GDM1 (cell line): ENCODE measurements at places on chromosomes 7 and 10.

DNA sequence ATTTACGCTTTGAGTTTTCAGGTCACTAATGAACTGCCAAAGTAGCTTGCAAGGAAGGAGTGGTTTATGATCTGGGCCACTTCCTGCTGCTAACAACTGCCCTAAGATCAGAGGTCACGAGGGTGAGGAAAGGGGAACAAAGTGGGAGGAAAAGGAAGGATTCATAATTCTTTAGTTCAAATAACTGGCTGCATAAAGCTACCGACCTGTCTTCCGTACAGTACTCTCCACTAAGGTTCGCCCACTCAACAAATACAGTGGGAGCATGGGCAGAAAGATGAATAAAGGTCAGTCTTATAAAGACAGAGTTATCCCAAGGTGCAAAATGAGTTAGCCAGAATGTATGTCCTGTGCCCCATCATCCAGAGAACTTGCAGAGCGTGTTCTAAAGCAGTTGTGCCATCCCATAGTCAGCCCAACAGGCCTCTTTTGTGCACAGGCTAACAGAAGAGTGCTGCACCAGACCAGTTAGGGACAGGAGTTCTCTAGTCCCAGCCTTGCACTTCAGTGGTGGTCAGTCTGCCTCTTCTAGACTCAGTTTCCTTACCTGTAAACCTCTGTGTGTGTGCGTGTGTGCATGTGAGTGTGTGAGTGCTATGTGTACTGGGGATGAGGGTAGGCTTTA lies 65.9 kb downstream of the CREB3L2 start:
- peak; percentile 82 for DNase-seq

- no peak for DNase-seq
These were observed 37.5 kb downstream of the SPOCK2 start for GRCh38 chr10:72050873-72051272.

DNA sequence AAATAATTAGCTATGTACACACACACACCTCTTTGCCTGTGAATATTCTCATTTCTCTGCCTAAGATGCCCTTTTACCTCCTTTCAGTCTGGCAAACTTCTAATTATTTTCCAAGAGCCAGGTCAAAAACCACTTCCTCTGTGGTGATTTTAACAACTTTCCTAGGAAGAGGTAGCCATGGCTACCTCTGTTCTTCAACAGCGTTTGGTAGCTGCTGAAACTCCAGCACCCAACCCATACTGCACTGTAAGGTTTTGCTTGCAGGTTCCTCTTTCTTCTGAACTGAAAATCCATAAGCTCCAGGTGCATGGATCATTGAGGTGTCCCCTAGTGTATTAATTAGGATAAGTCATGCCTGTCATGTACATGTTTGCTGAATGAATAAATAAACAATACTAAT lies 25.6 kb downstream of the NRCAM start:
- DNase-seq = no peak

GRCh38 chr7:157265051-157265450 lies 71.8 kb upstream of the DNAJB6 start:
- DNase-seq = no peak

DNA sequence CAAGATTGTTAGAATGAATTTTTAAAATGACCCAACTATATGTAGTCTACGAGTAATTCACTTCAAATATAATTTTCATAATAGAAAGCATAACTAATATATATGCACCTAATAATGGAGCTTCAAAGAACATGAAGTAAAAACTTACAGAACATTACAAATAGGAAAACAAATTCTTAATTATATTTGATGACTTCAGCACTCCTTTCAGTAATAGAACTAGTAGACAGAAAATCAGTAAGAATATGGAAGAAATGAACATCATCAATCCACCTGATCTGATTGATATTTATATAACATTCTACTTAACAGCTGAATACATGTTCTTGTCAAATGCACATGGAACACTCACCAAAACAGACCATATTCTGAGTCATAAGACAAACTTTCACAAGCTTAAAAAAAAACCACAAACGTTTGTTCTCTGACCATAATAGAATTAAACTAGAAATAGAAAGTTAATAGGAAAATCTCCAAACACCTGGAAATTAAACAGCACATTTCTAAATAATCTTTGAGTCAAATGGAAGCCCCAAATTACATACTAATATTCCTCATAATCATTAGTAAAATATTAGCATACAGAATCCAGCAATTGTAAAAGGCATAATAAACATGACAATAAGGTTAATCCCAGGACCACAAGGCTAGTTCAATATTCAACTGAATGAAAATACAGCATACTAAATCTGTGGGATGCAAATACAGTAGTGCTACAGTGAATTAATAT lies 48.0 kb downstream of the BRAF start:
- DNase-seq = no peak

DNA sequence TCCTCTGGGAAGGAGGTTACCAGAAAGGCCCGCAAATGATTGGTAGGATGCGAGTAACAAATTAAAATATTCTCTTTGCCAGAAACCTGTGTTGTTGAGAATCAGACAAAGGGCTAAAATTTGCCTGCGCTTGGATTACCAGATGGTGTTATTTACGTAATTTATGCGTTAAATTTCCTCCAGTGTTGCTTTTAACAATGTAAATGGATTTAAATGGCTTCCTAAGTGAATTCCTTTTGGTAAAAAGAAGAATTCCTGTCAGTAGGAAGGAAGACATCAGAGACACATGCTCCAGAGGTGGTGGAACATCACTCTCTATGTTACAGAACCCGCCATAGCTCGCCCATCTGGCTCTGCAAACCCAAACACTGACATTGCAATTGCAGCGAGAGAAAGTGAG lies 520.6 kb downstream of the GALNT17 start:
- DNase-seq = no peak

- peak; percentile 48 for DNase-seq
These were observed 70.5 kb downstream of the ZMIZ1 start for GRCh38 chr10:79139124-79139835.

- no peak for DNase-seq
These were observed 20.1 kb downstream of the RP9 start for GRCh38 chr7:33089142-33089541.

- DNase-seq = no peak
These were observed 9.7 kb upstream of the GARS1 start for GRCh38 chr7:30584965-30585364.

- DNase-seq = no peak
These were observed 713.1 kb downstream of the GATA3 start for GRCh38 chr10:8767591-8767990.

DNA sequence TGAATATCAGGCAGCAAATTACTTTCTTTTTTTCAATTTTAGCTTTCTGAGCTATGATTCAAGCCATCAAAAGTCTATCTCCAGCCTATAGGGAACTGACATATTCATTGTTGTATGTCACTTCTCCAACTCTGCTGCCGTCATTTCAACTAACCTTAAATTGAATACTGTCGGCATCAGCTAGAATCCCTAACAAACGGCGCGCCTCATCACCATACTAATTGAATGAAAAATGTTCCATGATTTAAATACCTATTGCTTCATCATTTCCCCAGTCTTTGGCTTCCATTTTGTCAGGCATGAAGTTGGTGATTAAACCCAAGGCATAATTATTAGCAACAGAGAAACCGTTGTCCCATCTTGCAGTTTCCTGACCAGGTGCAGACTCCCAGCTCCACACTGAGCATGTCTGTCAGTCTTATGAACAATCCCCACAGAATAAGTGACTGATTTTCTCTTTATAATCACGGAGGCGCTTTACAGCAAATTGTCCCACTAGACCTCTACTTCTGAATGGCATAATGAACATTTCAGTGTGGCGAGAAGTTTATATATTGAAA lies 83.5 kb upstream of the NPY start:
- no peak for DNase-seq
